ENCODE measurements at places on chromosomes 5 and 9. TPM values are rescaled to one million over a fixed set of nuclear protein-coding genes. Genes with fewer than 3 reads are reported as not detected.

GRCh38 chr5:95777441-95777840 lies 45.1 kb downstream of the GLRX start:
- no peak for DNase-seq

DNA sequence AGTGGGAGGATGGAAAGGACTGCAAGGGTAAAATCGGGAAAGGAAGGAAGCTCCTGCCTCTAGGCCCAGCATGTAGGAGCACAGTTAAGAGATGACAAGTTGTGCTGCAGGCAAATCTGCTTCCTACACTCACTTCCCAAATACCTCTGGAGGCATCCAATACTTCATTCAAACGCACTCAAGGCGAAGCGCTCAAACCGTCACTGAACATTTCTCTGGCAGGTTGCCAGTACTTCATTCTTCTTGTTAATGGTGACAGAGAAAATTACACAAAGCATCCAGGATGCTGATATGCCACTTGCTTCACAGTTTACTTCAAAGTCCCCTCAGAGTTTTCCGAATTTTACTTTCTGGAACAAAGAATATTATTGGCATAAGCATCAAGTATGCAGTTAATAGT lies 59.8 kb downstream of the NREP start:
- DNase-seq: no peak

- DNase-seq: no peak
Observed at GRCh38 chr9:88732128-88732527, 197.2 kb downstream of the NXNL2 start.

GRCh38 chr5:56176155-56176798 lies 56.9 kb downstream of the ANKRD55 start:
- peak; percentile 41 for DNase-seq

DNA sequence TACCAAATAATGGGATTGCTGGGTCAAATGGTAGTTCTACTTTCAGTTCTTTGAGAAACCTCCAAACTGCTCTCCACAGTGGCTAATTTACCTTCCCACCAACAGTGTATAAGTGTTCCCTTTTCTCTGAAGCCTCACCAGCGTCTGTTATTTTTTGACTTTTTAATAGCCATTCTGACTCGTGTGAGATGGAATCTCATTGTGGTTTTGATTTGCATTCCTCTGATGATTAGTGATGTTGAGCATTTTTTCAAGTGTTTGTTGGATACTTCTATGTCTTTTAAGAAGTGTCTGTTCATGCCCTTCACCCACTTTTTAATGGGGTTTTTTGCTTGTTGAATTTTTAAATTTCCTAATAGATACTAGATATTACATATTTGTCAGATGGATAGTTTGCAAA lies 28.4 kb upstream of the SUSD1 start:
- no peak for DNase-seq

- peak; percentile 8 for DNase-seq
Observed at GRCh38 chr5:32628049-32628844, 42.9 kb downstream of the SUB1 start.

DNA sequence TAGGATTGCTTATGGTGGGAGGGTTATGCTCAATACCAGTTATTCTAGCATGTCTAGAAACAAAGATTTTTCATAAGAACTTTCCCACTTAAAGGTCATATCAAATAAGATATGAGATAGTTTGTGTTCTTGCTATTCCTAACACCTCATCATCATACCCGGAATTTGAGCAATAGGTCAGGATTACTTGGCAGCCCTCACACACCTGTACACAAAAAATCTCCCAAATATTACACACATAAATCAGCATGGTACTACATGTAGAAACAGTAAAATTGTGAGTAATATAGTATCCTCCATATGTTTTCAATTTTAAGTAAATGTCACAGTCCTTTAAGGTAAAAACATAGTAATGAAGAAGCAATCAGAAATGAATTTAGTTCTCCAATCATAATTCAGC lies 113.7 kb downstream of the SLC25A46 start:
- DNase-seq: no peak

GRCh38 chr9:123863164-123863855 lies 66.6 kb downstream of the DENND1A start:
- no peak for DNase-seq

- DNase-seq: no peak
Observed at GRCh38 chr9:85528142-85528541, 213.6 kb downstream of the AGTPBP1 start.

DNA sequence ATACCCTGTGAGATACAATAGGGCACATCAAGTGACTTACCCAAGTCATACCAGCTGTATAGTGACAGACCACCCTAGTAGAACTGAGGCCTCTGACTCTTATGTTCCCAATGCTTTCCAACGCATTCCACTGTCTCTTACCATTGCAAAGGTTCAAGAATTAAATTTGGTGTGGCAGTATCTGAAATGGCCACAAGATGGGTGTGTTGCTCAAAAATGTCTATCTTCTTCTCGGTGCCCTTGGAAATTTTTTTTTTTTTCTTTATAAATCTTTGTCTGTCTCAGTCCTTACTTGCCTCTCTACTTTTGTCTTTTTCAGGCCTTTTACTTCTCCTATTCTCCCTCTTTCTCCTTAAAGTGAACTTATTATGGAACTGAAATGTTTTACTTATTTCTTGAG lies 48.4 kb downstream of the GPR21 start:
- DNase-seq: no peak

DNA sequence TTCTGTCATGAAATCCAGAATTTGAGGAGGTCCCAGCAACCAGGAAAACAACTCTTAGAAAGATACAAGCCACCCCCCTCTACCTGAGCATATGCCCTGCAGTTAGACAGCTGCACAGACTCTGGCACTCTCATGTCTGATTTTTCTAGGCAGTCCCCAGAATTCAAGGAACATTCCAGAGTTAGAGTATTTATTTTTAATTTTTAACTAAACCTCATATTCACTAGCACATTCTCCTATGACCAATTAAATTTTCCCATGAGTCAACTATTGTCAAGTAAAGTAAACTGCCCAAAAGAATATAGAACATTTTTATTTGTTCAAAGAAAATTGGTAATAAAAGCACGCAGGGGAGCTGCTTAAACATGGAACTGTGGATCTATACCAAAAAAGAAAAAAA lies 490.5 kb upstream of the SEMA6A start:
- DNase-seq: no peak

DNA sequence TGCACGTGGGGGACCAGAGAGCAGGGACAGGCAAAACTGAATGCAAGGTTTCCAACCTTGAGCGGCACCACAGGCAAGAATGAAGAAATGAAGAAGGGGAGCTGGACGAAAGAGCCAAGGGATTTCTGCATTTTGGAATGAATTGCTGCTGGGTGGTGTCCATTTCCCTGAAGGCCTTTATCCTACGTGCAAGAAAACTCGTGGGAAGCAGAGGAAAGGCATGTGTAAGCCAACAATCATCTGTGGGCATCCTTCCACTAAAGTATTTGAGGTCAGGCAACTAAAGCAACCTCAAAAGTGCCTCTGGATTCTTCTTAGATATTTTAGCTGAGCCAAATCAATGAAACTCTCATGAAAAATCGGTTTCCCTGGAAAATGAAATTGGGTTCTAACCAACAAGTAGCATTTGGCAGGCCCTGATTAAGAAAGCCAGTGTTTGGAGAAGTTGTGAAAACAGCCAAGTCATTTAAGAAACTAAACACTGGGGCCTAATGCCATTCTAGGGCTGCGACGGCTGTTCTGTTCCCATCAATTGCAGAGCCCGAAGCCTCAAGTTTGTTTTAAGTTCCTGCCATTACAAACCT lies 4.7 kb upstream of the TGFBI start:
- no peak for DNase-seq

GRCh38 chr9:4927701-4928100 lies 57.4 kb upstream of the JAK2 start:
- no peak for DNase-seq

GRCh38 chr9:137009938-137010732 lies 13.8 kb upstream of the CLIC3 start:
- no peak for DNase-seq

DNA sequence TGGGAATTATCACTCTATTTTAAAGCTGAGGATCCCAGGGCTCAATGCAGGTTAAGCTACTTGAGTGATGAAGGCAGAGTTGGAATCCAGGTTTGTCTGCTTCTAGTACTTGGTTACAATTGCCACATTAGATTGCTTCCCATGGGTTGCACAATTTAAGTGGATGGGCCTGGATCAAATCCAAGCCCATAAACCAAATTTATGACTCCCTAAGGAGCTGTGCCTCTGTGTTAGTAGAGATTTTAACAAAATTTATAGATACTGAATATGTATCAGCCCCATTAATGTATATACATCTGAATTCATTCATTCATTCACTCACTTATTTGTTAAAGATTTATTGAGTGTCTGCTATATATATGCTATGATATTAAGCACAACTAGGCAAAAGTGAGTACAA lies 332.3 kb upstream of the KLF9 start:
- no peak for DNase-seq

DNA sequence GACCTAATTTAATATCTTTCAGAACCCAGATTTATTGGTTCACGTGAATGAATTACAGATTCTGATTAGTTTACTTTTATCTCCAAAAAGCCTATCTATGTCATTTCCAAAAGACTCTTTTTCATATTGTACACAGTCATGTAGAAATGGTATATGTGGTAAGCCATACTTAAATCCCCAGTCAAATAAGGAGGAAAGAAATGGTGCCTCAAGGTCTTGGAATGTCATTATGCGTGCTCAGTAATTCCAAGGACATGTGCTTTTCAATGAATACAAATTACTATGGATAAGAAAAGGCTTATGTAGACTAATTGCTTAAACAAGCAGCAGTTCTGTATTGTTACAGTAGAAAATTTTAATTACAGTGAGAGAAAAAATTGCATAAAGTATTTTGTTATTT lies 64.1 kb upstream of the TYRP1 start:
- no peak for DNase-seq

GRCh38 chr5:170275376-170275994 lies 22.1 kb downstream of the LCP2 start:
- no peak for DNase-seq

LHX3 gene
- total RNA-seq: not detected

GLRA1 gene
- total RNA-seq: not detected

TGFBR1 gene
- 25.4 TPM for total RNA-seq
